Activated T-cell treated with anti-CD3 and anti-CD28 coated beads for 1 hour (primary cell): ENCODE measurements at places on chromosomes 4 and X.

- no peak for DNase-seq
These were observed 8.5 kb upstream of the MID1 start for GRCh38 chrX:10628906-10629305.

DNA sequence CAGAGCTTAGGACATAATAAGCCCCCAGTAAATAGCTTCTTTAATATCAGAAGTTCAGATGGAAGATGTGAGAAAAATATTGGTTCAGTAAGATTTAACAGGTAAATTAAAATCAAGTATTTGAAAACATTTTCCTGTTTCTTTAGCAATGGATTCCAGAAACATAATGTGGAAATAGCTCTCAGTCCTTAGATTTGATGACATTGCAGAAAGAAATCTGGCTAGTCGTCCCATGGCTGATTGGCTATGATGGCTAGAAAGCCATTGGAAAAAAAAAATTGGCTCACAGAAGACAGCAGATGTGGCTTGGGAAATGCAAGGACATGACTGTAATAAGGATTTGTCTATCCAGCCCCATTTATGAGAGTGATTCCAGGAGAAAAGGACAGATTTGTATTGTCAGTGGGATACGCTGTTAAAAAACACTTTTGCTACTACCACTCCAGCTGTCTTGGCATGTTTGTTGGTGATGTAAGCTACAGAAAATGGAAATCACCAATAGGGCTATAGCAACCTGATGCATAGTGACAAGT lies 78.3 kb downstream of the AR start:
- no peak for DNase-seq

DNA sequence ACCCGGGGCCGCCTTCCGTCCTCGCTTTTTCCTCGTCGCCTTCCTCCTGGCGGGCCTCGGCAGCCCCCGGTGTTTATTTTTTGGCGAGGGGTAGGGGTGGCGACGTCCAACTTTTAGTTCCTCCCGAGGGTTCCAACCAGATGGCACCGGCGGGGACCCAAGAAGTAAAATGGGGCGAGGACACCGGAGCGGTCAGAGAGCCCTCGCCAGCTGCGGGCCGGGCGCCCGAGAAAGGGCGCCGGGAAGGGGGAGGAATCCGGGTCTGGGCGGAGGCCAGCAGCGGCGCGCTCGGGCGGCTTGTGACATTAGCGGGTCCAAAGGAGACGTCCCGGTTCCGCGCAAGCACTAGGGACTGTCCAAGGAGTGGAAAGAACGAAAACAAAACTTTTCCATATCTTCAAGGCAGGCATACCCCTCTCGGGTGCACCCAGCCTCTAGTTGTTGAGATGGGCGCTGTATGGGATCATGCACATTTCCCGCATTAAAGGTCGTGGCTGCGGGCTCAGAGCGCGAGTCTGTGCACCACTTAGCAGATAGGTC lies 691 bp upstream of the USP46 start:
- DNase-seq, result no peak

- no peak for DNase-seq
These were observed 24.4 kb downstream of the DCX start for GRCh38 chrX:111387470-111388070.

GRCh38 chrX:136549226-136549625 lies 17.2 kb downstream of the VGLL1 start:
- DNase-seq, result no peak

GRCh38 chr4:91958596-91958995 lies 345.2 kb upstream of the GRID2 start:
- DNase-seq, result no peak
